ENCODE measurements at places on chromosomes 5 and 9. TPM values are rescaled to one million over a fixed set of nuclear protein-coding genes. Genes with fewer than 3 reads are reported as not detected.

SH3TC2 gene
- total RNA-seq: 4.0 TPM

DNA sequence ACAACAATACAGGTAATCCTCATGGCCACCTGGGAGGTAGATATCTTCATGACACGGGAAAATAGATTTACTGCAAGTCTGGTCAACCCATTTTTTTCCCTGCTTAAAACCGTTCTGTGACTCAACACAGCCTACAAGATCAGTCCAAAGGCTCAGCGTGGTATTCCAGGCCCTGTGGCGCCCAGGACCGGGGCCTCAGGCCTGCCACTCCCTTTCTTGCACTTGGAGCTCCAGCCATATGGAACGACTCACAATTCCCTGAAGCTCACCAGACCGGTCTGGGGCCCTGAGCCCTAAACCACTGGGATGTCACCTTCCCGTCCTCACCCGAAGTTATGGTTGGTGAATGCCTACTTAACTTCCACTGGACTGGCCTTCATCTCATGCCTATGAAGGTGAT is 6.5 kb upstream of the MLANA start:
- peak; percentile 40 for DNase-seq

- DNase-seq: no peak
These were observed 26.4 kb downstream of the FGD3 start for GRCh38 chr9:92973700-92974099.

PARP8 gene
- 14.5 TPM for total RNA-seq

GRCh38 chr9:118290116-118290515 is 585.9 kb downstream of the TLR4 start:
- no peak for DNase-seq

EGFLAM gene
- total RNA-seq: 0.13 TPM
